Gastroesophageal sphincter (tissue), 4 donors: ENCODE measurements at places on chromosomes 3 and 15. TPM values are rescaled to one million over a fixed set of nuclear protein-coding genes. Genes with fewer than 3 reads are reported as not detected.

The RTP3 gene
- not detected for total RNA-seq

The FAM107A gene
- total RNA-seq: 92.3 TPM

The CLDN11 gene
- total RNA-seq: 7.7 TPM

The ABI3BP gene
- 158 TPM for total RNA-seq

The ALG1L2 gene
- total RNA-seq: not detected

The TMEM42 gene
- 14.9 TPM for total RNA-seq

The TGM5 gene
- total RNA-seq: 0.31 TPM

The CIB2 gene
- 7.1 TPM for total RNA-seq

The NRG4 gene
- total RNA-seq: 0.12 TPM

The CRABP1 gene
- total RNA-seq: not detected

The PLSCR5 gene
- not detected for total RNA-seq

The XIRP1 gene
- not detected for total RNA-seq

The CIDEC gene
- total RNA-seq: 0.35 TPM

The OCA2 gene
- total RNA-seq: 2.0 TPM

The THBS1 gene
- total RNA-seq: 1,645 TPM

The LINGO1 gene
- total RNA-seq: 0.13 TPM

The GRM2 gene
- not detected for total RNA-seq

The SAMD7 gene
- not detected for total RNA-seq

The ADAMTSL3 gene
- 35.9 TPM for total RNA-seq

The HIGD2B gene
- total RNA-seq: not detected

The FRMD5 gene
- total RNA-seq: 1.2 TPM

The COL6A6 gene
- not detected for total RNA-seq

The PPIB gene
- total RNA-seq: 151 TPM

The DPPA2 gene
- not detected for total RNA-seq

The GRM7 gene
- total RNA-seq: 0.40 TPM

The SUSD5 gene
- total RNA-seq: 2.7 TPM

The CCDC33 gene
- not detected for total RNA-seq

The OR5H6 gene
- not detected for total RNA-seq

The CD276 gene
- total RNA-seq: 37.0 TPM

The SKIL gene
- 32.1 TPM for total RNA-seq

The AGTR1 gene
- total RNA-seq: 32.4 TPM

The C15orf39 gene
- 13.2 TPM for total RNA-seq

The GNAT1 gene
- total RNA-seq: not detected

The LDHAL6B gene
- total RNA-seq: not detected

The EPHA6 gene
- 1.6 TPM for total RNA-seq

The POPDC2 gene
- 19.7 TPM for total RNA-seq

The SLCO2A1 gene
- 12.0 TPM for total RNA-seq

The AMT gene
- total RNA-seq: 7.2 TPM

The SPINK8 gene
- not detected for total RNA-seq

The SNX22 gene
- total RNA-seq: not detected

The ITIH1 gene
- total RNA-seq: not detected

The TADA3 gene
- total RNA-seq: 65.4 TPM

The NMNAT3 gene
- 9.6 TPM for total RNA-seq

The PTX3 gene
- total RNA-seq: 9.1 TPM

The STAC gene
- 11.4 TPM for total RNA-seq

The UROC1 gene
- total RNA-seq: not detected

The LMAN1L gene
- total RNA-seq: 0.27 TPM

The SV2B gene
- total RNA-seq: 1.2 TPM
